ENCODE measurements at places on chromosomes 3 and 15.
A peak's percentile ranks its signal among the peaks of the same experiment; 100 is the strongest.

- DNase-seq: no peak
Observed at GRCh38 chr3:158491968-158492367, 79.0 kb upstream of the MLF1 start.

GRCh38 chr3:123246866-123247265, 45.1 kb downstream of the SEC22A start:
- DNase-seq: no peak

DNA sequence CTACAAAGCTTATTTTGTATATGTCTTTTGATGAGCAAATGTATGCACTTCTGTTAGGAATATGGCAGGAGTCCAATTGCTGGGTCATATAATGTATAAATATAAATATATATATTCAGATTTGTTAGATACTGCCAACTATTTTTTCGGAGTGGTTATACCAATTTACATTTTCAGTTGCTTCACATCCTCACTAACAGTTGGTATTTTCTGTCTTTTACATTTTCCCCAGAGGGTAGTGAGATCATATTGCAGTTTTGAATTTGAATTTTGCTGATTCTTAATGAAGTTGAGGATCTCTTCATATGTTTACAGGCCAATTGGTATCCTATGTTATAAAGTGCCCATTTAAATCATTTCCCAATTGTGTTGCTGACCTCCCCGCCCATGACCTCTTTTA, 139.0 kb upstream of the KCNMB2 start:
- no peak for DNase-seq

DNA sequence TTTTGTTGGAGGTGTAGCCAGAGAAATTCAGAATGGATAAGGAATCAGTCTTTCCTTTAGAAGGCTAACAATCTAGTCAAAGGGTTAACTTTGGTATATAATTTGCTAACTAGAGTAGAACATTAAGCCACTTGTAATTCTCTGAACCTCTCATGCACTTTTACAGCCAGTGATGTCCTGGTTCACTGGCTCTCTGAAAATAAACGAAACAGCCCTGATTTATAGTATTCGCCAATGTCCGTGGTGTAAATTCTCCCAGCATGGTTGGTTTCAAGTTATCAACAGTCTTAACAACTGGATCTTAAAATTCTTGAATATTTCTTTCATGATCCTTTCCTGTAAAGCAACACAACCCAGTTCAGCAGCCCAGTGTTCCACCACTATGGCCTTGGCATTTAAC, 500.4 kb upstream of the CDIN1 start:
- DNase-seq: no peak

GRCh38 chr15:70505936-70506912, 257.1 kb downstream of the UACA start:
- DNase-seq: no peak

DNA sequence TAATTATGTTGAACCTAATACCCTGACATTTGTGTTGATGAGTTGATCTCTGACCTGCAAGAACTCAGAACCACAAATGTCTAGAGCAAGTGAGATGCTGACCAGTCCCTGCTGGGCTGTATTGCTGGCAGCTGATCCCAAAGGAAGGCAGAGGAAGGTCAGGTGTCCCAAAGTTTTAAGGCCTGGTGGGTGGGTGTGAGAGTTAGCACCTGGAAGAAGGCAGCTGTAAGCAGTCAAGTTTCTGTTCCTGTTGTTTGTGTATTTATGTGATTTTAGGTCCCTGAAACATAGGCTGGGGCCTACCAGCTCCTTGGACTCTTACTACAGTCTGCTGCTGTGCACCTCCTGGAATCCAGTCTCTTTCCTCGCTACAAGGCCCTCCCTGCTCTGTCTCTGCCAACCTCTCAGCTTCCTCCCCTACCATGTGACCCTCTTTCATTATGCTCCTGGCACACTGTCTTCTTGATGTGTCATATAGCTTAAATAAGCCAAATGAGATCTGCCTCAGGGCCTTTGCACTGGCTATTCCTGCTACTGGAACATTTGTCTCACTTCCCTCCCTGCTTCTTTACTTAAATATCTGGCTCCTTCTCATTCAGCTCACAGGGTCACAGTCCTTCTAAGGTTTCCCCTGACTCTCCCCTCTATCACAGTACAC, 31.0 kb upstream of the ATOSA start:
- DNase-seq: no peak

DNA sequence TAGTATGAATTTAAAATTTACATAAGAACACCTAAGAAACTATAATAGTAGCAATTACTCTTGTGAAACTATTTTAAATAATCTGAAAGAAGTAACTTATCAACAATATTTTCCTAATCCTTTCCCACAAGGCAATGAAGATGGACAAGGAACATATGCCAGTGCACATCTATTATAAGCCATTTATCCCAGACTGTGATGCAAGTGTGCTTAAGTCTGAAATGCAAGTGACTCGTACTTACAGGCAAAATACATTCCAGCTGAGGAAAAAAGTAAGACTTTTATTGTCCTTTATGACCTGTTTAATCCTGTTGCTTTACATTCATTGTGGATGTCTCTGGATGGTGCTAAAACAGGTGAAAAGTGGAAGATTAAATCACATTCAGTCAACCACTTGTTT, 709.4 kb downstream of the ZNF385D start:
- DNase-seq: no peak

DNA sequence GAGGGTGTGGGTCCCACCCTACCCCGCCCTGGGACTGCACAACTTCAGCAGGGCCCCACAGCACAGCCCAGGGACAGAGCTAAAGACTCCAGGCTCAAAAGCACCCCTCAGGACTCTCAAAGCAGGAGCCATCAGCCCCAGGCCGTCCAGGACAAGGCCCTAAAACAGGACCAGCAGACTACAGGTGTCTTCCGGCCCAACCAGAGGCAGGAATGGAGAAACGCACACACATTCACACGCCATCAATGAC, 26.1 kb downstream of the ATRIP start:
- no peak for DNase-seq

- peak; percentile 4 for DNase-seq
Observed at GRCh38 chr3:190877925-190878324, 15.4 kb upstream of the GMNC start.

- no peak for DNase-seq
Observed at GRCh38 chr3:49006408-49007067, 653 bp upstream of the WDR6 start.

DNA sequence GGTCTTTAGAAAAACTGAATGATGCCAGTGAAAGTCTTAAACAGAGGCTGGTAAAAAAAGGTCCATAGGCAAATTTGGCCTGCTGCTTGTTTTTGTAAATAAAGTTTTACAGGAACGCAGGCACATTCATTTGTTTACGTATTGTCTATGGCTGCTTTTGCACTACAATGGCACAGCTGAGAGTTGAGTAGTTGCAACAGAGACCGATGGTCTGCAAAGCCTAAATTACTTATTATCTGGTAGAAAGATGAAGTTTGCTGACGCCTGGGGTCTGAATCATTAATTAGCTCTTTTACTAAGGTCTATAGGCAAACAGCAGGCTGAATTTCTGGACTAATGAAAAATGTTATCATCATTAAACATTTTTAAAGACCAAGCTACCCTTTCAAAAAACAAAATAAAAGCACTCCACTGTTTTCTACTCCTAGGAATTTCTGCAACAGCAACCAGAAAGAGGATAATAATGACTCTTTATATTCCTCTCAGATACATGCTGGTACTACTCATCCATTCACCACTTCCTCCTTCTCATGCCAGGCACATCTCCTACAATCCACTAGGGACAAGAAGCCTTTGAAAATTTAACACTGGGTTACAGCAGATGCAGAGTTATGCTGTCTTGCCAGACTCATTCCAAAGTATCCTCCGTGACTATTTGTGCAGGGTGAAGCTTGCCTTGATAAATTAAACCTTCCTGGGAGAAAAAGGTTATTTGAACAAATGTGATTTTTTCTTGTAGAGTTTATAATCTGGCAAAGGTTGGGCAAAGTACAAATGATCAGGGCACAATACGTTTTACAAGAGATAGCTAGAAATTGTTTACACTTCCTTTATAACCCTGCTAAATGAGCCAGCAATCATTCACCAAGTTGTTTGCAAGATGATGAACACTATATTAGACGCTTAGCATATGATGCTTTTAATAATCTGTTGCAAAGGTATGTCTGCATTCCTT, 6.0 kb downstream of the GATM start:
- DNase-seq: no peak

- DNase-seq: peak; percentile 55
Observed at GRCh38 chr3:194487289-194488054, 670 bp upstream of the ATP13A3 start.

DNA sequence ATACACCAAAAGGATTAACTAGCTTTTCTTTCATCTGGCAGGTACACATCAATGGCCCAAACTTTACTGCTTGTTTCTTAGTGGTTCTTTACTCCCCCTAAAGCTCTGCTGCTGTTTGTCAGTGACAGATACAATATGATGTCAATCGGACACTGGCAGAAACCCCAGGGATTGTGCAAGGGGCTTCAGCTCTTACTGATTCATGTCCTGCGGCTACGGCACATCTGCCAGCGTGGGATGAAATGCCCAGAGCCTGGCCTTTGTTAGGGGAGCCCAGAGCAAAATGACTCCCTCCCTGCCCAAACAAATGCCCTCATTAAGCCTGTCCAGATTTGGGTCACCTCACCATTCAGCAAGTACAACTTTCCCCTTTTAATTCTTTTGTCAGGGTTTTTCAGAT, 28.3 kb downstream of the SRP14 start:
- no peak for DNase-seq

DNA sequence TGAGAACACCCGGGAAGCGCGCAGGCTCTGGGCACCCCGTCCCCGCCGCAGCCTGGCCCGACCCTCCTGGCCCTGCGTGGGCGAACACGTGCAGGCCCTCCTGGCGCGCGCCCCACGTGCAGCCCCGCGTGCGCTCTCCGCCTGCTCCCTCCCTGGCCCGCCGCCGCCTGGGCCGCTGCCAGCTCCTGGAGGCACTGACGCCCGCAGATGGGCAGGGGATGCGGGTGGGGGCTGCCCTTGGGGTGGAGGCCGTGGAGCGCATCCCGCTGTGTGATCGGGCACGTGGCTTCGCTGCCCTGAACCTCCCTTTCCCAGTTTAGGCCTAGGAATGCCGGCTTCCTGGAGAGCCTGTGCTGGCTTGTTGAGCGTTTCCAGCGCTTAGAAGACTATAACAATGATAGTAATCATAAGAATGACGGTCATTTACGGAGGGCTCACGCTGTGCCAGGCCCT, 104.6 kb upstream of the SLC6A6 start:
- DNase-seq: no peak

GRCh38 chr15:31324186-31324585, 2.4 kb upstream of the KLF13 start:
- DNase-seq: no peak

GRCh38 chr15:56538901-56539545, 74.1 kb upstream of the MNS1 start:
- no peak for DNase-seq

GRCh38 chr15:90419738-90420406, 31.8 kb downstream of the IQGAP1 start:
- DNase-seq: peak; percentile 59

- no peak for DNase-seq
Observed at GRCh38 chr3:170410428-170411029, 8.1 kb upstream of the CLDN11 start.

DNA sequence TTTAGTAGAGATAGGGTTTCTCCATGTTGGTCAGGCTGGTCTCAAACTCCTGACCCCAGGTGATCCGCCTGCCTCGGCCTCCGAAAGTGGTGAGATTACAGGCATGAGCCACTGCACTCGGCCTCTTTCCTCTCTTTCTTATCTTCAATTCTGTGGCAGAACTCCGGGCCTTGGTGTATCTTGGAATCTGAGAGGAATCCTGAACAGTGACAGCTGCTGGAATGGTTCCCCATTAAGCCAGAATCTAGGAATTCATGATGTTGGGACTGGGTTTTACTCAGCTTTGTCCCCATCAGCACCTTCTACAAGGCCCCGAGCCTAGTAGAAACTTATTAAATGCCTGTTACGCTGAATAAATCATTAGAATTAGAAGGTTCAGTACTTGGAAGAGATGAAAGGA, 81.4 kb downstream of the GPR156 start:
- DNase-seq: no peak

DNA sequence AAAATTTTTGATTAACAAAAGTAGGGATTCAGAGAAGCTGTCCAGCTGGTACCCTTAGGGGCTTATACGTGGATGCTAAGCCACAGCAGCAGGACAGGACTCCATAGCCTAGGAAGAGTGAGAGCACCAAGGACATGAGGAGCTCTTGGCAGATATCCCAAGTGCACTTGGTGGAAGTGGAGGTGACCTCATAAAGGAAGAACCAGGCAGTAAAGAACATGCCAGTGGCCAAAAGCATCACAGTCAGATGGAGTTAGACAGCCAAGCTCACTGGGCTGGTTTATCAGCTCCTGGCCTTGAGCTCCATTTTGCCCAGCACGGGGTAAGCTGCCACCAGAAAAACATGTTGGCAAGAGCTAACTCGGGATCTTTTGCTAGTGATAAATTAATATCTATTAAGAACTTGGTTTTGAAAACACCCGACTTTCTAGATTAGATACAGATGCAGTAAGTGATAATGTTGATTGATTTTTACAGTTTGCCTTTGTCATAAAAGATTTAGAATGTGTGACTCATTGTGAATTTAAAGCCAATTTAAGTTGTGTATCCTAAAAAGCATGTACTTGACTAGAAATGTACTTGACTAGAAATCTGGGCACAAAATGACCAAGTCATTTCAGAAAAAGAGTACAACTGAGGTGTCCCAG, 108.0 kb downstream of the CMSS1 start:
- no peak for DNase-seq

- DNase-seq: no peak
Observed at GRCh38 chr3:160193644-160194192, 31.5 kb upstream of the C3orf80 start.

DNA sequence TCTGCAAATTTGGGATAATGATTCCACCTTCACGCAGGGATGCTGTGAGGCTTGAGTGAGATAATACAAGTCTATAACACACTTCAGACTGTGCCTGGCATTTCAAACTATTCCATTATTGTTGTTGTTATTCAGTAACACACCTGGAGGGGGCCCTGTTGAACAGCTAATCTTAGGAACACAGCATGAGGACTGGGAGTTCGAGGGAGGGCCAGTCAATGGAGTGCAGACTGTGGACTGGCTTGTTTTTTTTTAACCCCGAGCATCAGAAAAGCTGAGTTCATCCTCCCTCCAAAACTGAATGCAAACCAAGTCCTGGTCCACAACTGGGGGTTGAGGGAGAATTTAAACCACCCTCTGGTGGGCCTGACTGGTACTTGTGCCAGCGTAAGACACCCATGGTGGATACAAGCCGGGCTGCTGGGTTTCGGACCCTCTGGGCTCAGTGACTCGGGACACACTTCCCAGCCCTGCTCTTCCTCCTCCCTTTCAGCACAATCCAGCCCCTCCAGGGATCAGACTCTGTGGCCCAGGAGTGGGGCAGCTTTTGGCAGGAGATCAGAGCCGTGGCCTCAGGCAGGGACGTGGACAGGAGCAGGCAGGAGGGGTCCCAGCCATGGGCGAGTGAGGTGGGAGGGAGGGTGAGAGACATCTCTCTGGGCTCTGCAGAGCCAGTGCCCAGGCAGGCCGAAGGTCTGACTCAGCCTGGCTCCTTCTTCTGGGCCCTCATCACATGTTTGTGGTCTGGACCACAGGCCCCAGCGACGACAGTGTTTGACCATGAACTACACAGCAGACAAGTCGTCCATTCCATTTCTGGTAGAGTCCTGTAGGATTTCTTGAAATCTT, 36.3 kb upstream of the MEX3B start:
- no peak for DNase-seq

All from activated T-cell treated with anti-CD3 and anti-CD28 coated beads, Interleukin-2, amount 50 U/mL, for 72 hours (primary cell).